Caudate nucleus (tissue), 63 donors: ENCODE measurements at places on chromosomes 5 and 9.
A peak's percentile ranks its signal among the peaks of the same experiment; 100 is the strongest.

DNA sequence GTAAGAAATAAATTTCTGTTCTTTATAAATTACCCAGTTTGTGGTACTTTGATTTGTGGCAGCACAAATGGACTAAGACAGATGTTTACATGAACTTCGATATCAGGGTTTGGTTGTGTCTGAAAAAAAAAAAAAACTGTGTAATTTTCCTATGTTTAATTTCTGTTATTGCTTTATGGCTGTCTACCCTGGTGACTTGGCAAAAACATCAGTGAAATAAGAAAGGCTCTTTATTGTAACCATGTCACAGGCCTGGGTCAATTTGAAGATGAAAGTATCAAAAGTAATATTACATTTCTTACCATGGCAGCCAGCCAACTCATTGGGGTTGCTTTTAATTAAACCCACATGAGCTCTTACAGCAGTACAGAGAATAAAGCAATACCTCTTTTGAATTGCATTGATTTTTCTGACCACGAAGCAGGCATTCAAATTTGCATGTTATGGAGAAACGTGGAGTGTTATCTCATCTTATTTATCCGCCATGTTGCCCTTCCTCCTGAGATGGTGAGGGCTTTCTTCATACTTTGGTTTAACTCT lies 20.6 kb upstream of the SV2C start:
- DNase-seq = no peak

DNA sequence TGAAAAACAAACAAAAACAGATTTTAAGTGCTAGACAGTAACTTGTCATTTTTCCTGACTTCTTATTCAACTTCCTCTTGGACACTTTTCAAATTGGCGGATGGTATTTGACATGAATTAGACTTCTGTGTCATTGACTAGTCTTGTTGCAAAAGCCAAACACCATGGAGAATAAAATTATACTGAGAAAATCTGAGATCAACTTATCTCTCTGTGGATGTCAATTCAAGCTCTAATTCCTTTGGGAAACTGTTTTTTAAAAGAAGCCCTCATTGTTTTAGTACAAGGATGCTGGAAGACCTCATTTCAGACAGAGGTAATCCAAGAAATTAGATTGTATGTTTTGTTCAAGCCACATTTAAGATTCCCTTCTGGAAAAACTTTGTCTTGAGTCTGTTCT lies 831.0 kb downstream of the SEMA5A start:
- DNase-seq = no peak

- DNase-seq = no peak
Observed at GRCh38 chr5:51449026-51449425, 65.8 kb downstream of the ISL1 start.

GRCh38 chr9:95381221-95381620 lies 63.7 kb upstream of the FANCC start:
- DNase-seq = no peak

DNA sequence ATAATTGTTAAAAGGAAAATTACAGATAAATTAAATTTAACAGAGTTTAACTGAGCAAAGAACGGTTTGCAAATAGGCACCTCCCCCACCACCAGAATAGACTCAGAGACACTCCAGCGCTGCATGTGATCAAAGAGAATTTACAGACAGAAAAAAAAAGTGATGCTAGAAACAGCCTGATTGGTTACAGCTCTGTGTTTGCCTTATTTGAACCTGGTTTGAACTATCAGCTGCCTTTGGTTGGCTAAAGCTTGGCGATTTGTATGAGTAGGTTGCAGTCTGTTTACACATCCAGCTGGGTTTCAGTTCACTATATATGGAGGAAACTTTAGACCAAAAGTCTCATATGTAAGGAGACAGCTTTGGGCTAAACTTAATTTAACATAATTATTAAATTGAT lies 249.1 kb downstream of the ENC1 start:
- no peak for DNase-seq

- DNase-seq = no peak
Observed at GRCh38 chr5:179837076-179838011, 16.6 kb downstream of the SQSTM1 start.

- DNase-seq = no peak
Observed at GRCh38 chr9:4614627-4615026, 47.5 kb upstream of the PLPP6 start.

GRCh38 chr5:33576726-33577590 lies 136.2 kb downstream of the TARS1 start:
- DNase-seq = no peak

GRCh38 chr5:74028406-74028805 lies 402.4 kb downstream of the ARHGEF28 start:
- no peak for DNase-seq

DNA sequence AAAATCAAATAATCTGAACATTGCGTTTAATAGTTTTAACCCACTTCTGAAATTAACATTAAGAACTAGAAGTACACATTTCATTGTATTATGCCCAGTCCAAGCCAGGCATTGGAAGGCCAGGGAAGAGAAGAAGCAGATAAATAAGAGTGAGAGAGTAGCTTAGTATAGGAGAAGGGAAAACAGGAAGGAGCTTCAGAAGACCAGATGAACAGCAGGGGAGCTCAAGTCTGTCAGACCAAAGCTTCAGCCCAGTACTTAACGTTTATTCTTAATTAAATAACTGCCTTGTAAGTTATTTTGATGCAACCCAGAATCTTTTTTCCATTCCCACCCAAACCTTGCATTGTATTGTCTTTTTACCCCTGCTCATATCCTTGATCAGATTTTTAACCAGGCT lies 11.5 kb upstream of the FAM120AOS start:
- no peak for DNase-seq

DNA sequence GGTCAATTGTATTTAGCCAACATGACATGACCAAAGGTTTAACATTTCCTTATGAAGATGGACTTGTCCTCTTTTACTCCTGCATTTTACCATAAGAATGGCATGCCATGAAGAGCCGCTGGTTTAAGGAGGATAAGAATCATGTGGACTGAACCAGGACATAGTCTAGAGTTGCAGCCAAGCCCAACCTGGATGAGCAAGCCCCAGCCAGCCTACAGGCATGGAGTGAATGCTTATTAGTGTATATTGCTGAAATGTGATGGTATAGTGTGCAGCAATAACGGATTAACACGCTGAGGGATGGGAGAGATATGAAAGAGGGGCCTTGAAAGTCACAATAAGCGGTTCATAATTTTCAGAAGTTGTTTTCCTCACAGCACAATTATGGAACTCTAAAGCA lies 523.2 kb downstream of the NTRK2 start:
- DNase-seq = no peak

DNA sequence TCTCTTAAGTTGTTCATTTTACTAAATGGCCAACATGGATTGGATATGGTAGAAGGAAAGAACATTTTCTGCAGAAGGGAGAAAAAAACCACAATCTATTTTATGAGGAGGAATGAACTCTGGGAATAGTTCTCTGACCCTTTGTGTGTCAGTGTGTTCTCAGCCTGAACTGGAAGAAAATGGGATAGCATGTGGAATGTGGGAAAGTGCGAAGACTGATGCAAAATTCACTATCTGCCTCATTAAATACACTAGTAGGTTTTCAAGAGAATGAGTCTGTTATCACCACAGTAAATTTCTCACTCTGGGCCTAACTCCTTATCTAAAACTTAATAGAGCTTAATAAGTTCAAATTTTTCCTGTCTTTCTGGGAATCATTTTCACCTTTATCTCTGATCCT lies 22.7 kb downstream of the ITGA1 start:
- DNase-seq = no peak

GRCh38 chr9:96169901-96170300 lies 132.1 kb downstream of the HSD17B3 start:
- DNase-seq = no peak

GRCh38 chr9:93415176-93415690 lies 36.3 kb upstream of the FAM120A start:
- no peak for DNase-seq

- no peak for DNase-seq
Observed at GRCh38 chr5:55575815-55576583, 41.2 kb upstream of the PLPP1 start.

GRCh38 chr9:110188991-110189390 lies 19.0 kb downstream of the C9orf152 start:
- no peak for DNase-seq

DNA sequence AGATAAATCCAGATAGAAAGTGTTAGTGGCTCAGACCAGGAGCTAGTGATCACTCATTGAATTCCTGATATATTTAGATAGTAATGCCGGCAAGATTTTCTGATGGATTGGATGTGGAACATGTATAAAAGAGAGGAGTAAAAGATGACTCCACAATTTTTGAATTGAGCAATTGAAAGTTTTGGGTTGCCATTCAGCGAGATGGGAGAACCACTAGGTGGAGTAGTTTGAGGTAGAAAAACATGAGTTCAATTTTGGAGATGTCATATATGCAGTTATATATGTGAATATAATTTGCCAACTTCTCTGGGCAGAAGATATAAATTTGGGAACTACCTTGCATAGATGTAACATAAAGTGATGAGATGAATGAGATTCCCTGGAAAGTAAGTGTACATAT lies 502.5 kb upstream of the SEMA6A start:
- no peak for DNase-seq

GRCh38 chr5:149049371-149049781 lies 13.5 kb downstream of the SH3TC2 start:
- no peak for DNase-seq

DNA sequence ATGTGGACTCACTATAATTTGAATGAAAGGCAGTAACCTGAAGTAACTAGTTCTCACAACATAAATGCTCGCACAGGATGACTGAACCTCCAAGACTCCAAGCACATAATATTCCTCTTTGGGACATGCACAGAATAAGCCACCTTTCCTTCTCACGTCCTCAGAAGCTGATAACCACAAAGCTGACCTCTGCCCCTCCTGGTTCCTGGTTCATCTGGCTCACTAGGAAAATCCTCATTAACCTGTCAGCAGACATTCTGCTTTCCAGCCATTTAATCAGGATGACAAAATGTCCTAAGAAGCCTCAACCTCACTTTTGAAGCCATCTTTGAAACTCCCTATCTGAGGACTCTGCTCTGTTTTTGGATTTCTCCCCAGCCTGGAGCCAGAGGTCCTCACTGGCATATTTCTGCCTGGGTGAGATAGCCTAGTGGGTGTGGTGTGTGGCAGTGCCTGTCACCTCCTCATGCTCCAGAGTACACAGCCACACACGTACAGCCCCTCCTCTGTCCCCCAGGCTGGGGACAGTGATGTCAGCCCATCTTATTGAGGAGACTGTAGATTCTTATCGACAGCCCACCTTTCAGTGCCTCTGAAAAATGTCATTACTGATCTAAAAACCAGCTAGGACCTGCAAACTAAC lies 10.3 kb downstream of the ANKH start:
- DNase-seq = no peak

- no peak for DNase-seq
Observed at GRCh38 chr5:35185518-35185917, 44.8 kb downstream of the PRLR start.

GRCh38 chr5:79756076-79756475 lies 66.4 kb downstream of the CMYA5 start:
- no peak for DNase-seq

DNA sequence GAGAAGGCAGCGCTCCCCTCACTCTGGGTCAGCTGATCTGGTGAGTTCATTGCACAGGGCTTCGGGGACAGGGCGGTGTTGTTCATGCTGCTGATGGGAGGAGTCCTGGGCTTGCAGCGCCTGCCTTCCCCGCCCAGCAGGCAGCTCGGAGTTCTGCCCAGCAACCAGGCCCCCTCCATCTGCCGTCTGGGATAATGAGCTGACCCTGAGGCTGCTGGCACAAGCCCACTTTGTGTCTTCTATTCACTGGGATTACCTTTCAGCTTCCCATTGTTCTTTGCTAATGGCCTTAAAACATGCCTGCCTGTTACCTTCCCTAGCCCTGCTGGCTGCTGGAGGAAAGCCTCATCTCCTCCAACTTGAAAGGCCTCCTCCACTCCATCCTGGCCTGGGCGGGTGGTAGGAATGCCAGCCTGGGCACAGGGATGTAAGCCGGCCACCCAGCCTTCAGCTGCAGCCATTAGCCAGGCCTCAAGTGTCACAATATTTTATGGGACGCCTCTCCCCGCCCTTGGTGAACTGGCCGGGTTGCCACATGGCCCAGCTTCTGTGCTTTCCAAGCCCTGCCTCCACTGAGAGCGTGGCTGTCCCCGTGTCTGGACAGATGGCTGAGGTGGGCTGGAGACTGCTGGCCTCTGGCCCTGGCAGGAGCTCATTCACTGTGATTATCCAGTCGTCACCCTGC lies 70.4 kb downstream of the GADD45G start:
- no peak for DNase-seq

- no peak for DNase-seq
Observed at GRCh38 chr5:177357146-177357458, 622 bp upstream of the RGS14 start.

GRCh38 chr9:34123682-34124081 lies 2.8 kb downstream of the DCAF12 start:
- no peak for DNase-seq

DNA sequence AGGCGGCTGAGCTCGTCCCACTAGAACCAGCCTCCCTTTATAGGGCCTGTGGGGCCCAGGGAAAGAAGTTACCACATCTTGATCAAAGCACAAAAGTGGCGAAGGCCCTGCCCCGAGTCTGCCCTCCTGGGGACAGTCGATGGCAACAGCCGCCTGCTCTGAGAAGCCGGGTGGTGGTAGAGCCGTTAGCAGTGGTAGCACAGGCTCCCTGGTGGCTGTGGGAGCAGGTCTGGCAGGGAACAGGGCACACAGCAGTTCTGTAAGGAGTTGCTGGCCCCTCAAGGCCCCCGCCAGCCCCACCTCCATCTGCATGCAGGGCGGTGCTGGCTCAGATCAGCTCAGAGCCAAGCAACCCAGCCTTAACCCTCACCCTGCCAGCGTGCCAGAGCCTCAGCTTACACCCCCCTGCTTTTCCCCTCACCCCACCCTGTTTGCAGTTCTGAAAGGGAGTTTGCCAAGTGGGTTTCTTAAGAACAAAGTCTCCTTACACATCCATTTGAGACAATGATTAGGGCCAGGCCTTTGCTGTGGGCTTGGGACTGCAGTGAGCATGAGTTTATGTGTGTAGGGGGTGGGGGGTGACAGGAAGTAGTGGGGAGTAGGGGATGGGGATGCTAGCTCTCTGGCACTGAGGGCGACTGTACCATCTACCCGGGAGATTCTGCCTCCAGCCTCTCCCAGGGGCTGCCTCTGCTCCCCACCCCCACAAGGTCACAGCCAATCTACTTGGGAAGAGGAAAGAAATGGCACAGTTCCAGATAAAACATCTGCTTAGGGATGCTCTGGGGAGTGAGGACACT lies 11.8 kb downstream of the ACSL6 start:
- DNase-seq = peak; percentile 47

DNA sequence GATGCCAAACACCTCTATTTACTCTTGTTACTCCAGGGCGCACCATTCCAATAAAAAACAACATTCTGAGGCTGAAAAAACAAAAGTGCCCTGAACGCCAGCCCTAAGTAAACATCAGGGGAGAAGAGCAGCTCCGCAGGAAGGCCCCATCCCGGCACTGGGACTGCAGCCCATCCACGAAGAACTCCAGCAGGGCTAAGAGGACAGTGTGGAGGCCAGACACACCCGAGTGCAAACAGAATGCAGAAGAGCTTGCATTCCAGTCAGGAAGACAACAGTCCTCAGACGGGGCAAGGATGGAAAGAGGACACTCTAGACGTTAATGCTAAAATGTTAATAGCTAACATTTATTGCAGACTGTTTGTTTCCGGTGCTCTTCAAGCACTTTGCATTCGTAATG lies 33.0 kb downstream of the FAM240B start:
- DNase-seq = no peak
